ENCODE measurements at places on chromosomes 4 and X.

DNA sequence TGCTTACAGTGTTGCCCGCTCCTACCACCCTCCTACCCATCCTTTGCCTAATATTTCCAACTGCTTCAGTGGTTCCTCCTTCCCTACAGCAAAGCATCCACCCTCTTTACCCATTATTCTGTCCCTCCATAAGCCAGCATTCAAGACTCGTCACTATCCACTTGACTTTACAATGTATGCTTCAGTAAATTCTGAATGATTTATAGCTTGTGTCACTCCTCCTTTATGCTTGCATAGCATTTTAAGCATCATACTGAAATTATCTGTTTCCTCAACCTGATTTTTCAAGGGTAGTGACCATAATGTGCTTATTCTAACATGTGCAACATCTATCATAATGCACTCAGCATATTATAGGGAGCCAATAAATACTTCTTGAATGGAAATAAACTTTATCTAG is 365.5 kb downstream of the RAB28 start:
- DNase-seq, result no peak
- H3K36me3 ChIP-seq, result no peaks in the 10 kb centered on the region
- H3K27me3 ChIP-seq, result no peaks in the 10 kb centered on the region
- no peak overlapping the region for H3K4me3 ChIP-seq

DNA sequence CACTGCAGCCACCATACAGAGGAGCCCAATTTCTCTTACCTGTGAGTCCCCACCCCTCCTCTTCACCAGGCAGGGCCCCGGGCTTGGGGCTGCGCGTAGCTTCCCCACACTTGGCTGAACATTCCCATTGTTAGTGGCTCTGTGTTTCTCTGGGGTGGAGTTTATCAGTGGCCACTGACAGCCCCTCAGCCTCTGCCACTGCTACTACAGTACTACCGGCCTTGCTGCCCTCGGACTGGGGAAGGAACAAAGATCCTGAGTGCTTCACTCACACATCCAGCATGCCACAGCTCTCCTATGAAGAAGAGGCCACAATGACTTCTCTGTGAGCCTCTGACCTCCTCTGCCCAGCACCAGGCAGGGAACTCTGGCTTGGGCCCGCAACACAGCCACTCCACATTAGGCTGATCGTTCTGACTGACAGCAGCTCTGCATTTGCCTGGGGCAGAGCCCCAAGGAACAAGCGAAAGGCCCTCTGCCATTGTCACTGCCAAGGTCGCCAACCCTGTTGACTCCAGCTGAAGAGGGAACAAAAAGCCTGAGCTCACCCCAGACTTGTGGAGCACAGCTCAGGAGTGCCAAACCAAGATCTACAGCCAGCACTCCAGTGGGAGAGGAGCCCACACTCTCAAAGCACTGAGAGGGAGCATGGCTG is 24.0 kb downstream of the ABCB7 start:
- H3K27ac ChIP-seq, result no peak overlapping the region
- no peak overlapping the region for H3K4me3 ChIP-seq
- no peaks in the 10 kb centered on the region for H3K4me1 ChIP-seq
- no peaks in the 10 kb centered on the region for H3K36me3 ChIP-seq

GRCh38 chrX:44494357-44494756 is 48.3 kb downstream of the FUNDC1 start:
- H3K4me1 ChIP-seq, result no peaks in the 10 kb centered on the region
- no peaks in the 10 kb centered on the region for H3K27me3 ChIP-seq
- no peak overlapping the region for H3K4me3 ChIP-seq

DNA sequence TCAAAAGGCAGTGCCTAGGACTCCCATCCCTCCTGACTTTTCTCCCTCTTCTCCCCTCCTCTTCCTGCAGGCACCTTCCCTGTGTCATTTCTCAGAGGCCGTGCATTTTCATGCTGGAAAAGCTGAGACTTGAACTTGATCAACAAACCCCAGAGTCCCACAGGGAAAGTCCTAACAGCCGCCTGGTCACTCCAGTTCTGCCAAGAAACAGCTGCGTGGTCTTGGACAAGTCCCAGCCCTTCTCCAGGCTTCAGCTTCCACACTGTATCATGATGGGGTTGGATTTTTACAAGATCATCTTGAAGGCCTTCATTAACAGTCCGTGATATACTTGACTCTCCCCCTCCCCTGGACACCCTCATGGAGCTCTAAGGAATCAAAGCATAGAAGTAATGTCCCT is 366.0 kb downstream of the BCOR start:
- no peak overlapping the region for H3K4me3 ChIP-seq
- peaks cover 43% of the 10 kb centered on the region for H3K4me1 ChIP-seq
- no peak overlapping the region for H3K27ac ChIP-seq
- no peak for DNase-seq
- H3K36me3 ChIP-seq, result no peaks in the 10 kb centered on the region
- no peaks in the 10 kb centered on the region for H3K27me3 ChIP-seq

GRCh38 chrX:103533511-103534216 is 14.4 kb upstream of the RAB40A start:
- H3K27ac ChIP-seq, result peak overlapping the region; percentile 62
- peaks cover 14% of the 10 kb centered on the region for H3K4me1 ChIP-seq
- DNase-seq, result peak; percentile 94
- peak overlapping the region; percentile 49 for H3K4me3 ChIP-seq
- no peaks in the 10 kb centered on the region for H3K27me3 ChIP-seq
- H3K36me3 ChIP-seq, result no peaks in the 10 kb centered on the region

Data from esophagus muscularis mucosa (tissue), 4 donors.